ENCODE measurements at places on chromosomes 4 and X. TPM values are rescaled to one million over a fixed set of nuclear protein-coding genes. Genes with fewer than 3 reads are reported as not detected.

KCTD8 gene
- total RNA-seq, result 0.75 TPM

ANOS1 gene
- 2.3 TPM for total RNA-seq

CT55 gene
- total RNA-seq, result not detected

MAP9 gene
- 16.2 TPM for total RNA-seq

GRCh38 chr4:34181891-34182290, 2062.4 kb downstream of the ARAP2 start:
- DNase-seq, result no peak

DNA sequence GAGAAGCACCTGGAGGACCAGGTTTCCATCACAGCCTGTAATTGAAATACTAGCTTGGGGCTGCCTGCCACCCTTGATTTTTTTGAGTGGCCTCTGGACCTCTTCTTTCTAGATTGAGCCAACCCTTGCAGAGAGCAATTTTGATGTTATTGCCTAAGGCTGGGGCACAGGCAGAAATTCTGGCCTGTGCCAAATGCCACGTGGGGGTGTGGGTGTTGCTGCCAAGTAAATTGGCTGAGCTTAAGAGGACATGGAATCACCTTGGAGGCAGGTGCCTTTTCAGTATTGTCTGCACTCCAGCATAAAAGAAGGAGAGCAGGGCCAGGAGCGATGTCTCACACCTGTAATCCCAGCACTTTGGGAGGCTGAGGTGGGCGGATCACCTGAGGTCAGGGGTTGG, 286.1 kb upstream of the PRPS2 start:
- no peak for DNase-seq

- DNase-seq, result no peak
These were observed 120.4 kb downstream of the GATB start for GRCh38 chr4:151640381-151640780.

- no peak for DNase-seq
These were observed 1318.5 kb downstream of the STIM2 start for GRCh38 chr4:28179126-28179525.

- no peak for DNase-seq
These were observed 896.5 kb downstream of the PDHA2 start for GRCh38 chr4:96736352-96736889.

GRCh38 chrX:10133980-10134676, 22.6 kb upstream of the CLCN4 start:
- DNase-seq, result no peak

- no peak for DNase-seq
These were observed 28.7 kb upstream of the CABS1 start for GRCh38 chr4:70306076-70306475.

DNA sequence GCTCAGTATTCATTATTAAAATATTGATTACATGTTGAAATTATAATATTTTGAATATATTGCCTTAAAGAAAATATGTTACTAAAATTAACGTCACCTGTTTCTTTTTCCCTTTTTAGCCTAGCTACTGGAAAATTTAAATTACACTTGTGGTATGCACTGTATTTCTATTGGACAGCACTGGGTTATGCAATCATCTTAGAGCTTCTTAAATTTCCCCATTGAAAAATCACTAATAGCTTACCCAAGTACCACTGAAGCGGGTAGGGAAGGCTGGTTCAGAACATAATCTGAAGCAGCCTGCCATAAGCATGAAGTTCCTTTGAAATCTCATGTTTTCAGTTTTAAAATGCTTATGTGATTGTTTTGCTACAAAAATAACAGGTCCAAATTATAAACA, 49.5 kb upstream of the TFDP3 start:
- DNase-seq, result no peak

DNA sequence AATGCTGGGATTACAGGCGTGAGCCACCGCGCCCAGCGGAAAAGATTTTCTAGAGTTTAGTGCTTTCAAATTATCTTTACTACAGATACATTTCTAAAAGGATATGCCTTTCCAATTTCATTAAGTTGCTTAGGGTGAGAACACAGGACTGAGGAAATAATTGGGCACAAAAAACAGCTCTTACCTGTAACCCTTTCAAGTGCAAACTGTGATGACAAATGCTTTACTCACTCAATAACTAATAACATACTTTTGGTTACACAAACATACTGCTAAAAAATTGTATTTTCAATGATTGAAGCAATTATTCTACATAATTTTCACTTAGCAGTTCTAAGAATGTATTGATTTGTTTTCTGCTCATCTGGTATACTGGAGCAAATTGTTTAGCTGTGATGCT, 40.2 kb downstream of the PALLD start:
- no peak for DNase-seq

- DNase-seq, result no peak
These were observed 10.3 kb upstream of the TRMT2B start for GRCh38 chrX:101062176-101062575.
